ENCODE measurements at places on chromosomes 12 and 14.

DNA sequence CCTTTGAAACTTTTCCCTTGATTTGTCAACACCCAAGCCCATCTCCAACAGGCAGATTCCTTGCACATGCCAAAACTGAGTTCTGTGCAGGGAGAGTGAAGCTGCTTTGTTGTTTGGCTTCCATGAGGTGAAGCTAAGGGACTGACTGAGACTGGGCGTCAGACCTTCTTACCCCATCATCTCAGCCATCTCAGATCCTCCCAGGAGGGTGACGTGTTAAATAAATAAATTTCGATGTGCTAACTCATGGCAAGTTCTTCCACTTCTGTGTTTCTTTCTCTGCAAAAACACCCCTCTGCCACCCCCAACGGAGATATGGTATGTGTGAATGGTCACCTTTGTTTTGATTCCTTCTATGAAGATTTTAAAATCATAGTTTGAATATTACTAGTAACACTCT lies 17.8 kb downstream of the UTP20 start:
- DNase-seq: no peak

DNA sequence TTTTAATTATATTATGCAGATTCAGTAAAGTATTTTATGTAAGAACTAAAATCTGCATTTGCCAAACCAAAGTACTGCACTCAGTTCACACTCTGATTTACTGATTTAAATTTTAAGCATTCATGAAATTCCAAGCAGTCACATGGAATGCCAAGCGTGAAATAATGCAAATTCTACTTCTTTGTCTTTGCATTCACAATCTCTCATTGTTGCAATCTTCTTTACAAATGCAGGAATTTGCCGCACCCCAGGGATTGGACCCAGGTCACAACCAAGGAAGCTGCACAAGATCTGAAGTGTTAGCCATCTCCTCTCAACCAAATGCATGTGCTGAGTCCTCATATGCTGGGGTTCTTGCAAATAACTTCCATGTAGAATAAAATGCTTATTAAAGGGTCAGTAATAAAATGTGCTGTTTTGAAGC lies 71.9 kb downstream of the TUNAR start:
- DNase-seq: no peak

- DNase-seq: no peak
These were observed 319.1 kb downstream of the ZFP36L1 start for GRCh38 chr14:68473794-68474193.

DNA sequence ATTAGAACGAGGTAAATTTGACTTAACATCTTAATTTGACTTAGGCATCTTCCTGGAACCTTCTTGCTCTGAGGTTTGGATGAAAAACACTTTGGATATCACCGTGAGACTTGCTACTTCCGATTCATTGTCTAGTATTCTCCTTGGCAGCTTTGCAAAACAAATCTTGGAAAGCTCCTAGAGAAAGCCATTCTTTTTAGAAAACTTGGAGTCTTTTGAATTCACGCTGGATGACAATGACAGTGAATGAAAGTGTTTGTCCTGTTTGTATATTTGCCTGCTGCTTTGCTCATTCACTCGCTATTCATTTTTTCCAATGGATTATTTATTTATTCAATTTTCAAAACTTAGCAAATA lies 222.1 kb upstream of the HMGA2 start:
- no peak for DNase-seq

GRCh38 chr12:122659579-122659978 lies 43.6 kb downstream of the HCAR2 start:
- DNase-seq: no peak

Data from thoracic aorta (tissue), 2 donors.